A549 treated with GW870086 at 1 μM for 4 hours (cell line): ENCODE measurements at places on chromosomes 2 and 18. TPM values are rescaled to one million over a fixed set of nuclear protein-coding genes. Genes with fewer than 3 reads are reported as not detected.

HEATR5B gene
- 4.8 to 7.3 TPM (median 7.0 TPM) in 5 replicates for total RNA-seq

SP140 gene
- total RNA-seq = 0.13 TPM in 1 of 5 replicates, not detected in the others

LHCGR gene
- not detected in 5 replicates for total RNA-seq

CRYGD gene
- not detected in 5 replicates for total RNA-seq

MLPH gene
- total RNA-seq = 236 to 318 TPM (median 297 TPM) in 5 replicates

RESP18 gene
- not detected in 5 replicates for total RNA-seq

CHST9 gene
- 0.03 TPM in 1 of 5 replicates, not detected in the others for total RNA-seq

PRSS56 gene
- total RNA-seq = 0.09 to 0.16 TPM (median 0.11 TPM) in 5 replicates

DPYSL5 gene
- total RNA-seq = 2.9 to 5.5 TPM (median 4.7 TPM) in 5 replicates

MAT2A gene
- total RNA-seq = 532 to 563 TPM (median 545 TPM) in 5 replicates

C2orf49 gene
- total RNA-seq = 9.3 to 15.0 TPM (median 12.9 TPM) in 5 replicates

CD226 gene
- total RNA-seq = 0.06 to 0.27 TPM (median 0.19 TPM) in 5 replicates

PLEKHA3 gene
- 7.9 to 18.9 TPM (median 15.9 TPM) in 5 replicates for total RNA-seq

IL1B gene
- total RNA-seq = 0.13 to 0.22 TPM (median 0.14 TPM) in 5 replicates

MCEE gene
- 11.3 to 14.0 TPM (median 12.7 TPM) in 5 replicates for total RNA-seq

SLC38A11 gene
- not detected in 5 replicates for total RNA-seq

ELOA2 gene
- total RNA-seq = not detected in 5 replicates

ZNF2 gene
- total RNA-seq = 2.6 to 4.5 TPM (median 3.4 TPM) in 5 replicates

TLX2 gene
- total RNA-seq = 0.19 to 0.36 TPM (median 0.28 TPM) in 5 replicates

SLC4A5 gene
- 0.11 to 0.47 TPM (median 0.20 TPM) in 5 replicates for total RNA-seq

LINC00305 gene
- not detected in 5 replicates for total RNA-seq

LYG2 gene
- total RNA-seq = not detected in 5 replicates

REG3A gene
- not detected in 5 replicates for total RNA-seq

ANKRD36C gene
- 2.6 to 4.6 TPM (median 3.9 TPM) in 5 replicates for total RNA-seq

TMEM18 gene
- total RNA-seq = 36.1 to 46.1 TPM (median 44.8 TPM) in 5 replicates

MAP3K19 gene
- total RNA-seq = not detected in 5 replicates

TMEM247 gene
- total RNA-seq = not detected in 5 replicates

APCDD1 gene
- total RNA-seq = not detected in 5 replicates

MBD2 gene
- total RNA-seq = 28.8 to 59.2 TPM (median 53.4 TPM) in 5 replicates
